Activated CD8-positive, alpha-beta memory T cell treated with anti-CD3 and anti-CD28 coated beads for 1 hour (primary cell): ENCODE measurements at places on chromosomes 5 and 9.

- DNase-seq = no peak
Measured at GRCh38 chr5:156147944-156148285, 179.0 kb upstream of the SGCD start.

DNA sequence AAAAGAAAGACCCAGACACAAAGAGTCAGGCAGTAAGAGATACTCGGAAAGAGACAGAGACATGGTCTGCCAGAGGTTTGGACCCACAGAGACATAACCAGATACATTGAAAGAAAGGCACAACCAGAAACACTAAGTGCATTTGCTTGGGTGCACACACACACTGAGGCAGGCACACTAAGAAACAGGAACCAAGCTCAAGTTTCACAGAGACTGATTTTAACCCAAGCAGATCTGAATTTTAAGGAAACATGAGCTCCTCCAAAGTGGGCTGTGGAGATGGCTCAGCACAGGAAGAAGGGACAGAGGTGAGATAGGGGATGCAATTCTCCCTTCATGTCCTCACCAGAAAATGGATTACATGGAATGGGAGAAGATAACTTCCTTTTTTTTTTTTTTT lies 9.5 kb downstream of the AQP3 start:
- DNase-seq = no peak

- no peak for DNase-seq
Measured at GRCh38 chr5:68054638-68055037, 160.9 kb upstream of the PIK3R1 start.

- no peak for DNase-seq
Measured at GRCh38 chr5:168788786-168789185, 209.6 kb upstream of the PANK3 start.

DNA sequence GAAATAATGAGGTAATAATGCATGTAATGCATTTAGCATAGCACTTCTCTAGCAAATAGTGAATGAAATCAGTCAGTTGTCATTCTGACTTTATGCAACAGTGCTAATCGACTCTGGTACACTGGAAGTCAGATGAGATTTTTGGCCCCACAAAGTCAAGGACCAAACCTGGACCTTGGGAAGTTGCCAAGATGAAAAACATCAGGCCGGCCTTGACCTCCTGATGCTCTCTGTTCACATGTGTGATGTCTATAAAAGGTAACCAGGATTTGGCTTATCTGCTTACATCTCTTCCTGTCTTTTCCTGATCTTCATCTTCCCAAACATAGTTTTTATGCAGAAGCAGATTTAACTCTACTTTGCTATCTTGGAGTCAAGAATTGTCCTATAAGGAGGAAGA lies 39.5 kb downstream of the SLC22A5 start:
- no peak for DNase-seq

- no peak for DNase-seq
Measured at GRCh38 chr9:88716596-88717290, 181.8 kb downstream of the NXNL2 start.

DNA sequence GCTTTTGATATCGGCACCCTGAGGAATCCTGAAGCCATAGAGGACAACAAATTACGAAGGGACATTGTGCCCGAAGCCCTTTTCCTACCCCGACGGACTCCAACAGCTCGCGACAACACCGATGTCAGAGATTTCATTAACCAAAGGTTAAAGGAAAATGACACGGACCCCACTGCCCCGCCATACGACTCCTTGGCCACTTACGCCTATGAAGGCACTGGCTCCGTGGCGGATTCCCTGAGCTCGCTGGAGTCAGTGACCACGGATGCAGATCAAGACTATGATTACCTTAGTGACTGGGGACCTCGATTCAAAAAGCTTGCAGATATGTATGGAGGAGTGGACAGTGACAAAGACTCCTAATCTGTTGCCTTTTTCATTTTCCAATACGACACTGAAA lies 129.5 kb downstream of the CDH6 start:
- DNase-seq = no peak

- no peak for DNase-seq
Measured at GRCh38 chr5:168877132-168877892, 298.1 kb upstream of the PANK3 start.
